ENCODE measurements at places on chromosomes 4 and X.
A peak's percentile ranks its signal among the peaks of the same experiment; 100 is the strongest.

DNA sequence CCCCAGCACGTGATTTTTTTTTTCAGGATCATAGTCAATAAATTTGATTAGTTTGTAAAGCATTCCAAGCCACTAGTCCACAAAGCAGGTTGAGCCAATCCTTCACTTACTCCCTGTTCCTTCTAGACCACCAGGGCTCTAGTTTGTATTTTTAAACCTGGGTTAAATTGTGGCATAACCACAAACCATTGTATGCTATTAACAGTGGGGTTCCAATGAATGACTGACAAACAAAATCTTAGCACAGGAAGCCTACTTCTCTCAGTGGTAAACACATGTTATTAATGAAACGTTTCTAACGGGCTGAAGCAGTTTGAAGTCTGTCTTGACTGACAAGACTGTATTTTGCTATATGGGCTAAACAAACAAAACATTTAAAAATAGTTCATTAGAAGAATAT, 48.6 kb upstream of the GYPA start:
- DNase-seq, result no peak

DNA sequence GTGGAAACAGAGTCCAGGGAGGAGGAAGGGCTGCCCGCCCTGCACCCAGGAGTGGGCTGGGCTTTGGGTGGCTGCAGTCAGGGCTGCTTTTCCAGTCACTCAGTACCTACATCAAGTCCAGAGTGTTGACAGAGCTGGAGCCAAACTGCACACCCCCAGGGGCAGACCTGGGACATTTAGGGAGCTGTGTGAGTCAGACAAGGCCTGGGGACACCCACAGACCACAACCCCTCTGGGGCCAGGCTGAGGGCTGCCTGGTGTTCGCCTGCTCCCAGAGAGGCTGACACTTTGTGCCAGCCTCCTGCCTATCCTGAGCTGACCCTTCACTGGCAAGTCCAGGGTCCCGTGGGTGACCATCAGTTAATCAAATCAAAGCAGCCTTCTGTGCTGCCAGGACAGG, 240.0 kb downstream of the BCOR start:
- DNase-seq, result peak; percentile 40

DNA sequence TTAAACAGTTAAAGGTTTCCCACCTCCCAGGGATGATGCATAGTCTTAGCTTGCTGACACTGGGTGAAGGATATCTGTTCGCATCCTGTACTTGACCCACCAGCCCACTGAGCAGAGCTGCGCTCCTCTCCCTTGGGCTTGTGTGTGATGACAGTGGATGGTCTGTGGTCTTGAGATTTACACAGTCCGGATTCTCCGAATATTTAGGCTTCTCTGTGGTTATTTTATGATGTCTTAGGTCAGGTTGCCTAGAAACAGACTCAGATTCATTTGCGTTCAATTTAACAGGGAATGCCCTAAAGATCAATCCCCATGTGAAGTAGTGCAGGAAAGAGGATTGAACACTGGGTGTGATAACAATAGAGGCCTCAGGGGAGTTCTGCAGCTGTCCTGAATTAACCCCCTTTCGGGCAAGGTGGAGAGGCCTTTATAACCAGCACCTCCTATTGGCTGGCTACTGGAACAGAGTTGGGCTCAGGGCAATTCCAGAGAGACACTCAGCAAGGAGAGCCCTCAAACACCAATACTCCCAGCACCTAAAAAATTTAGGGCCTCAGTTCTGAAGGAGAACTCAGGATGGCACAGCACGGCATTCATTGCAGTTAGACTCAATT, 653.2 kb upstream of the GALNT7 start:
- DNase-seq, result no peak

- no peak for DNase-seq
These were observed 67.0 kb upstream of the BCOR start for GRCh38 chrX:40164751-40165150.

DNA sequence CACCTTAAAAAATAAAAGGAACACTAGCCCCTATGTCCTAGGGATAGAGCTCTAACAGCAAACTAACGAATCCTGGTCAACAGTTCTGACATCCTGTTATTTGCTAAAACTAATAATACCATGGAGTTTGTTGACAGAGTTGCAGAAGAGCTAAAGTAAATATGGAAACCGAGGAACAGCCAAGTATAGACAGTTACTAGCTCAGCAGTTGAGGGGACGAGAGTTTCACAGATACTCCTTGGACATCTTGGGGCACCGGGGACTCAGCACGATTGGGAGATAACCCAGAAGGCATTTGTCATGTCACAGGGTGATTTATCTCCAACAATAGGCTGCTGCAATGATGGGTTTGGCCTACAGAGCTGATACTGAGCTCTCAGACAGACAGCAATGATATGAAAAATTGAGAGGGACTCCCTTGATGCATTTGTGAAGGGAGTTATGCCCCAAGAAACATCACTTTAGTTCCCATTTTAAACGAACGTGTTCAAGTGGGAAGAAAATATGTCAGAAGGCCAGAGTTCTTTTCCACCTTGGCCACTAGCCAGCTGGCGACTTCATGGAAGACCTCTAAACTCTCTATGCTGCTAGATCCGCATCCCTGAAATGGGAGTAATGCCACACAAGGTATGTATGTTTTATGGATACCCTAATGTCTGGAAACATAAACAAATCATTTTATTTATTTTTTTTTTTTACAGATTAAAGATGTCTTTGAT, 48.6 kb downstream of the TSC22D3 start:
- DNase-seq, result no peak

- DNase-seq, result no peak
These were observed 193.8 kb upstream of the BCOR start for GRCh38 chrX:40291553-40291952.

Data from stimulated activated CD4-positive, alpha-beta T cell treated with anti-CD3 and anti-CD28 coated beads, Interleukin-4, amount 100 ng/mL, for 24 hours (primary cell).